ENCODE measurements at places on chromosomes 7 and 10. TPM values are rescaled to one million over a fixed set of nuclear protein-coding genes. Genes with fewer than 3 reads are reported as not detected.

GRCh38 chr10:28411648-28412047 lies 108.8 kb upstream of the MPP7 start:
- no peak for DNase-seq

GRCh38 chr7:128869138-128869943 lies 6.7 kb downstream of the ATP6V1F start:
- DNase-seq: no peak

DNA sequence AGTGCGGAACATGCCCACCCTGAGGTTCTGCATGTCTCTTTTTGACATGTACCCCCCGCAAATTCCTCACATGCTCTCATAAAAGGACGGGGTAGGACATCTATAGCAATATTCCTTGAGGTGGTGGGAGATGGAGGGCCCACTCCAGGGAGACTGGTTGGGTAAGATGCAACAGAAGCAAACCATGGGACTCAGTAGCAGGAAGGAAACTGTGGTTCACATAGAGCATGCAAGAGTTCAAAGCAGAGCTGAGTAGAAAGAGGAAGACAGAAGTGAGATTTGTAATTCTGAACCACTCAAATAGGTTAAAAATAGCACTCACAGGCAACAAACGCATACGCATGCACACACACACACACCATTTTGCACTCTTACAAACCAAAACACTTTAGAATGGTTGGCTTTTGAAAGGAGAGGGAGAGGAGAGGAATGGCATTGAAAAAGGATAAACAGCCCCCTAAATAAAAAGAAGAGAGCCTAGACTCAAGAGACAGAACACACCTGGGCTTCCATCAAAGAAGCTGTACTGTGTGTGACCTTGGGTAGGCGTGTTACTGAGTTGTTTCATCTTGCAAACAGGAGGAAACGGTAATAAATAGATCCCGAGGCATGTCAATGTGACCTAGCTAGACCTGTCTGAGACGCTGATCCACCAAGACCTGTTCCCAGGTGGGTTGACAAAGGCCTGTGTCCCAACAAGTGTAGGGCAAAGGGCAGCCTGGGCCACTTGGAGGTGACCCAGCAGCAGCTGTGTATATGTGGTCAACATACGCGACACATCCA lies 77.6 kb upstream of the LRRC4 start:
- DNase-seq: no peak

DNA sequence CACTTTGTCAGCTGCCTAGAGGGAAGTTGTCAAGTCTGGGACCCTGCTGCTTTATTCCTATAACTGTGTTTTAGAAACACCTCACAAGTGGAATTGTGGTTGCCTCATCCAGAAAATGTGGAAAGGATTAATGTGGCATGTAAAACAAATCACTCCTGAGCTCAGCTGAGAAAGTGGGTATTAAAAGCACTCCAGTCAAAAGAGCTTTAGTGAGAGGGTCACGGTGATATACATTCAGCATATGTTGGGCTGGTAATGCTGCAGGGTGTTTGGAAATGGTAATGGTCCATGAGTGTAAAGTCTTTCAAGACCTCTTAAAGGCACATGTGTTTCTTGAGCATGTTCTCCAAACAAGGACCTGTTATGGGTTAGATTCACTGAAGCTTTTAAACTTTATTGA lies 318.2 kb upstream of the MEOX2 start:
- no peak for DNase-seq

- DNase-seq: no peak
Observed at GRCh38 chr10:18681971-18682411, 22.8 kb downstream of the ARL5B start.

The PRLHR gene
- not detected for polyA plus RNA-seq

Data from renal cortex interstitium (tissue), 15 donors.